ENCODE measurements at places on chromosomes 5 and 9.

DNA sequence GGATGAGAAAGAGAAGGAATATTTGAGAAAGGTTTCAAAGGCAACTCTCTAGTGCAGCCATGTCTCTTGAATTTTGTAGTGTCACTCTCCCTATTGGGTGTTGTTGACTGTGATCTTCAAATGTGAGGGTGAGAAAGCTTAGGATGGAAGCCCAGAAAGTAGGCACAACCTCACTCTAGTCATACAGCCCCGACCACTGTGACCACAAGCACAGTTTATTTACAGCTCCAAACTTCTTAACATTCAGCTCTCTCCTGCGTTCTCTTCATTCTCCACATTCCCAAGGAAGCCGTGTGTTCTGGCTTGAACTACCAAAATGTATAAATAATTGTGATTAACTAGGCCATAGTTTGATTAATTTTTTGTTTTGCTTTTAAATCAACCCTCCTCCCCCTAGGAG lies 542.9 kb downstream of the LRRC70 start:
- no peak for DNase-seq

GRCh38 chr5:33659526-33660169 lies 218.9 kb downstream of the TARS1 start:
- no peak for DNase-seq

DNA sequence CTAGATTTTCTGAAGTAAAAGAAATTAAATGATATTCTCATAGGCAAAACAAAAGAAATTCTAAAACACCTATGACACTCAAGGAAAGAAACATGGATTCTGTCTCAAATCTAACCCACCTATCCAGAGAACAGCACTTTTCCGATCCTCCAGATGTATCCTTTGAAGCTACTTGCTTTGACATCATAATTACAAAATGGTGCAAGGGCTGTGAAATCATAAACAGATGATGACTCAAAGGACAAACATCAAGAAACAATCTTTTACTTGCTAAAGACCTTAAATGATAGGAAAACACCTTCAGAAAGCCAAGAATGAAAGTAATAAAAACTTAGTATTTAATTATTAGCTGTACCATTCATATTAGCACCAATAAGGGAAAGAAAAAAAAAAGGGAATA lies 202.6 kb downstream of the DENND1A start:
- no peak for DNase-seq

GRCh38 chr9:109641372-109641659 lies 138.7 kb upstream of the PALM2AKAP2 start:
- DNase-seq = no peak

GRCh38 chr5:73523861-73524260 lies 25.6 kb downstream of the BTF3 start:
- no peak for DNase-seq

GRCh38 chr5:169424279-169424655 lies 123.3 kb upstream of the SLIT3 start:
- no peak for DNase-seq

DNA sequence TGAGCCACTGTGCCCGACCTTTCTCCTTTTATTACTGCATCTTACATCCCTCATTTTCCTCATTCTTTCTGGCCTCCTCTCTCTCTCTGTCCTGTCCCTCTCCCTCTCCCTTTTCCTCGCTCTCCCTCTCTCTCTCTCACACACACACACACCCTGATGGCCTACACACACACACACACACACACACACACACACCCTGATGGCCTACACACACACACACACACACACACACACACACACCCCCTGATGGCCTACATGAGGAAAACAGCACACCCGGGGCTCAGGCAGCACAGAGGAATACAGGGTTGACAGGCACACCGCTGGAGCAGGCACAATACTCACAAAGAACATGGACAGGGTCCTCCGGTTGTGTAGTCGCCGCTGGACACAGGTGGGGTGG lies 3.8 kb upstream of the FCHSD1 start:
- DNase-seq = no peak

DNA sequence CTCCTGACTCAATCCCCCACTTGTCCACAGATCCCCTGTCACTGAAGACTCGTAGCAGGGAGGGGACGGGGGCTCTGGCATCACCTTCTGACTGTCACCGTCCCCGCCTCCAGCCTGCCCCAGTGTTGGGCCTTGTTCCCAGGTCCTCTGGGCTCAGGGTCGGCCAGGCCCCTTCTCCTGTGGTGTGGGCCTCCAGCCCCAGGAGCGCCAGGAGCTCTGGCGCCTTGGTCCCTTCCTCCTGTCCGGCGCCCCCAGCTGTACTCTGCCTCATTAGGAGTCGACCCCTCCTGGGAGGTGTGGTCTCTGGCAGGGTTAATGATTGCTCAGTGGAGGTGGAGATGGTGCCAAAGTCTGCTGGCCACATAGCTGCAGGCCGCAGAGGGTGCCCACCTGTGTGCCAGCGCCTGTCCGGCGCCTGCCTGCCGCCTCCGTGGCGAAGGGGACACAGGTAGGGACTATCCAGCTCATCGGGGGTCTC lies at the start of gene CDHR2:
Gene CDHR2, plus strand, starts transcription at position 376 of the 478 bp plus-strand sequence. CDS start 16,011 bp downstream, outside the sequence.
- DNase-seq = no peak

GRCh38 chr5:18393565-18394442 lies 759.5 kb downstream of the TAF11L14 start:
- peak; percentile 16 for DNase-seq

- DNase-seq = no peak
Measured at GRCh38 chr9:128280084-128280622, 4.1 kb downstream of the SWI5 start.

DNA sequence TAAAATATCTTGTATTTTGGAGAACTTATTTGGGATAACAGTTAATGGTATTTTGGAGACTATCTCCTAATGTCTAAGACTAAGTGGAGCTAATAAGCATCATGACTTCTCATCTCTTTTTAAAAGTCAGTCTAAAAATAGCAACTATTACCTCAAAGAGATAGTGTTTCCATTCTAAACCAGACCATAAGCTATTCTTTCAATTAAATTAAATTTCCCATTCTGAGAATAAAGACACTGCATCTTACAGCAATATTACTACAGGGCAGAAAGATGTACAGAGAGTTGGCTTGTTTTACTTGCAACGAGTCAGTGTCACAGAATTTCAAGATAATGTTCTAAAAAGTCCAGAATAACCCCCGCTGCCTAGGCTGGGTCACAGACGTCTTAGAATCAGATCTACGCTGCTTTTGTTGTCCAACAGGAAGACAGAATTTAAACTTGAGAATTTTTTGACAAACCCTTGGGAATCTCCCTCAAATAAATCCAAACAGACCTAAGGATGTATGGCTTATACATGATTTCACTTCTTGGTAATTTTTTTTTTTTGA lies 98.9 kb downstream of the USP20 start:
- DNase-seq = no peak

DNA sequence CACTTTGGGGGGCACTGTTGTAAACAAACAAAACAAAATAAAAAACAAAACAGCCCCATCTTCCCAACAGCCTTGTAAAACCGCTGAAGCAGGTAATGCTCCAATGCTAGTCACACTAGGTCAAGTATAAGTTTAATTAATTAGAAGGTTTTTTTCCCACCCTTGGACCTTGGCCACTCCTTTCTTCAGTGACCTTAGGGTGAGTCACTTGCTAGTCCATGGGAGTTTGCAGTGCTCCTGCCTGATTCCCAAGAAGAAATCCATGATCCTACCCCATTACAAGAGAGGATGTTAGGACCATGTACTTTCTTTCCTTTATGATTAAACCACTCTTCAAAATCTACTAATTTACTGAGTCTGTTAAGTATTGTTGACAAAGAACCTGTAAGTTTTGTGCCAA lies 192.2 kb upstream of the CDKN2B start:
- DNase-seq = no peak

DNA sequence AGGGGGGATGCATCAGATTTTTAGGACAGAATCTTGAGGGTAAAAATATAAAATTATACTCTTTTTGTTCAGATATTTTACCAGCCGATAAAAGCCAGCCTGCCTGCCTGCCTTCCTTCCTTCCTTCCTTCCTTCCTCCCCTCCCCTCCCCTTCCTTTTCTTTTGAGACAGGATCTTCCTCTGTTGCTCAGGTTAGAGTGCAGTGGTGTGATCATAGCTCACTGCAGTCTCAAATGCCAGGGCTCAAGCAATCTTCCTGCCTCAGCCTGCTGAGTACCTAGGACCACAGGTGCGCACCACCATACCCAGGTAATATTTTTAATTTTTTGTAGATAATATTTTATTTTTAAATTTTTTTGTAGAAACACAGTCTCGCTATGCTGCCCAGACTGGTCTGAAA lies 330.0 kb downstream of the CCDC171 start:
- DNase-seq = no peak

DNA sequence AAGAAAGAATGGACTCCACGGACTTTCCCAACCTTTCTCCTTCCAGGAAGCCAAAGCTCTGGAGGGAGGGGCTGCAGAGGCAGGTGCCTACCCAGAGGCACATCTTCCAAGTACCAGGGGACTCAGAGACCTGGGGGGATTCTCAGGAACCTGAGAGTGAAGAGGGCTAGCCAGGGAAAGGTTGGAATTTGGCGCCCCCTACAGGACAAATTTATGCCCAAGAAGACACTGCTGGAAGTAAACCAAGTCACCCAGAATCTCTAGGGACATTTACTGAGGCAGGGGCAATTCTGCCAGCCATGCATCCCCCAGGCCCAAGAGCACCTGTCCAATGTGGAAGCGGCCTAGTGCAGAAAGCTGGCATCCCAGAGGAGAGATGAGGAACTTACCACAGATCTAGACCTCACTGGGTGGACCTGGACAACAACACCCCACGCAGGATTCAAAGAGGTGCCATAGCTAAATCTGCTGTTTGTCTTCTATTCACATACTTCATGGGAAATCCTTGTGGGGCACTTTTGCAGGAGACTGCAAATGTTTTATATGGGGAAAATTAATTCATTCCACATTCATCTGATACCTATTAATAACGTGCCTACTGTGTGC lies 25.9 kb upstream of the IDNK start:
- peak; percentile 17 for DNase-seq

DNA sequence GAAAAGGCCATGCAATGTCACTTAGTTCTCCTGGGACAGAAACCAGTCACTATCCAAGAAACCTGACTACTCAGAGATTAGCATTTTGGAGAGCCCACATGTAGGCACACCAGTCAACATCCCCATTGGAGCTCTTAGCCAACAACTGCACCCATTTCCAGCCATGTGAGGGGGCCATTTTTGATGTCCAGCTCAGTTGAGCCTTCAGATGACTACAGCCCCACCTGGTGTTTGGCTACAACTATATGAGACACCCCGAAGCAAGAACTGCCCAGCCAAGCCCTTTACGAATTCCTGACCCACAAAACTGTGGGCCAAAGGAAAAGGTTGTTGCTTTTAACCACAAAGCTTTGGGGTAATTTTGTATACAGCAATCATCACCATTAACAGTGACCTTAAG lies 300.1 kb downstream of the ASTN2 start:
- no peak for DNase-seq

DNA sequence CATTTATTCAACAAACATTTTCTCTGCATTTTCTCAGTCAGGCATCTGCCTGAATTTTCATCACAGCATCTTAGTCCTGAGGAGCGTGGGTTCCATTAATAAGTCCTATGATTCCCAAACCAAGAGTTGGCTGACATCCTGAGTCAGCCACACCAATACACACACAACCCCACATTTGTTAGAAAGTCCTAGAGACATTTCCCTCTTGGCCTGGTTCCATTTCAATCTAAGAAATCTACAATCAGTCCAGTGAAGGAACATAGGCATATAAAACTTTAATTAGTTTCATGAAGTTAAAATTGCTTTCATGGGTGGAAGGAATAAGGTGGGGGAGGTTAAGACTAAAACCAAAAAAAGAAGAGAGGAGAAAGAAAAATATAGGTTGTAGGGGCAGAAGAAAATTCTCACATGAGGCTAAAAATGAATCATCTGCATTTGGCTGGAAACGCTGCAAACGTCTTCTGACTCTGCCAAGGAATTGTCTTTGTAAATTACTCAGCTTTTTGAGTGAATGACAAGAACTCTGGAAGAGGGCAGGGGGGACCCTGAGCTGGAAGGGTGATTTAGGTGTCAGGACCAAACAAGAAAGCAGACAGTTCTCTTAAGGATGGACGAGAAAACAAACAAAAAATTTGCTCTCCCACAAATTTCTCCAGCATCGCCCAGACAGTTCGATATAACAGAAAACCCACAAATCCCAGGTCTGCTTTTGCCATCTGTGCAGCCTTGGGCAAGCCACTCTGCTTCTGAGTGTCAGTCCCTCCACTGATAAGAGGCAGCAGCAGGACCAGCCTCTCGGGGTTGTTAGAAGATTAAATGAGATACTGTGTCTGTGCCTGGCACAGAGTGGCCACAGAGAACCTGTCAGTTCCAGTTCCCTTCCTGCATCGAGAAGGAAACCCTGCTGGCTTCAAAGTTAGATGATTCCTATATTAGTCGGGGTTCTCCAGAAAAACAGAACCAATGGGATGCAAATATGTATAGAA lies 289.7 kb downstream of the CDK5RAP2 start:
- no peak for DNase-seq

DNA sequence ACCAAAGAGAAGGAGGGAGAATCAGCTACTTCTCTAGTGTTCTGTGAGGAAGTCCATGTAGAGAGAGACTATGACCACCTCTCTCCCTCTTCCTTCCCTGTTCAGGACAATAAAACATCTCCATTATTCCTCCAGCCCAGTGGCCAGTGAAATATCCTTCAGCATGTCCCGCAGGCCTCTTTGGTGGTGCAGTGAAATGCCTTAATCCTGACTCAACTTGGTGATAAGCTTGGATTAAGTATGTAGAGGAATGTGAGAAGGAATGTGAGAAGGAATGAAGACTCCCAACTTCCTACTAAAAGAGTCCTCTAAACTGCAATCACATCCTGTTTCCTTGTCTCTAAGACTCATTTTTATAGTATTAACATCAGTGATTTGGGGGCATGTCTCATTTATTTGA lies 167.3 kb downstream of the TRPM3 start:
- no peak for DNase-seq

All from T-helper 2 cell treated with Interferon-gamma antibody and Interleukin-4, amounts not matched to agents 5 μg/mL and 100 μg/mL, for 36 hours (primary cell).